ENCODE measurements at places on chromosomes 6 and 20.

DNA sequence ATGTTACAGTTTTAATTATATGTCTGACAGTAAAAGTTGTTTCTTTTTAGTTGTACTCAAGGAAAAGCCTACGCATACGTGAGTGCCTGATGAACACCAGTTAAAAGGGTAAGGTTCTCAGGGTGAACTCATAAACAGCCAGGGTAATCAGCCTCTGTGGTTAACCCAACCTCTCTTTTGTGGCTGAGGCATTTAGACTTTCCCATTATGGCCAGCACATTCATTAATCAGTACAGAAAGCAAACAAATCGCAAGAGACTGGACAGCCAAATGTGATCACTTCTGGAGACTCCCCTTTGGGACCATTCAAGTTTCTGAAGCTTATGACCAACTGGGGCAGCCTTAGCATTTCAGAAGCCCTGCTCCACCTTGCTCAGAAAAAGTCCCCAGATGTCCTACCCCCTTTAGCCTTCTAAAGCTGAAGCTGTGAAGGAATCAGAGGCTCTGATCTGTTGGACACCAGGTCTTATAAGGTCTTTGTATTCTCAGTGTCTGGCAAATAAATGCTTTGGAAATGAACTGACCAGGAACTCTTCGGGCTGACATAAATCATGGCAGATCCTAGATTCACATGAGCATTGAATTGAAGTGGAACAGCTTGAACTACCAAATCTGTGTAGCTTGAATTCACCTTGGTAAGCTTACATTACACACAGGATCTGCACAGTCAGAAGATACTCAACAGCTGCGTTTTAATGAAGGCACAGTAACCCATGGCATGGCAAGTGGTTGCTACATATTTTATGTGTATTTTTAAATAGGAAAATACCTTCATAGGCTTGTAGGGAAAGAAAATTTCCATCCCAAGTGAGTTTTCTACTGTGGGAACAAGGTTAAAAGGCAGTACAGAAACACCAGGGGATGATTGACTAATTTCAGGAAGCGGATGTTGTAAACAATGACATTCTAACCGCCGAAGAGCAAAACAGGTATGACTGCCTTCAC is 18.7 kb downstream of the IL20RA start:
- peaks cover 22% of the 10 kb centered on the region for H3K4me1 ChIP-seq
- H3K36me3 ChIP-seq = peaks cover 2% of the 10 kb centered on the region
- H3K4me3 ChIP-seq = no peak overlapping the region
- peak; percentile 19 for DNase-seq
- H3K27ac ChIP-seq = no peak overlapping the region
- H3K27me3 ChIP-seq = peaks cover 77% of the 10 kb centered on the region

GRCh38 chr6:148239801-148240460 is 102.7 kb upstream of the SASH1 start:
- H3K36me3 ChIP-seq = no peaks in the 10 kb centered on the region
- H3K27ac ChIP-seq = no peak overlapping the region
- no peak for DNase-seq
- no peak overlapping the region for H3K4me3 ChIP-seq
- H3K4me1 ChIP-seq = no peaks in the 10 kb centered on the region

- peaks cover 10% of the 10 kb centered on the region for H3K4me1 ChIP-seq
- no peak overlapping the region for H3K4me3 ChIP-seq
- H3K27me3 ChIP-seq = peaks cover 66% of the 10 kb centered on the region
- no peak for DNase-seq
- H3K36me3 ChIP-seq = no peaks in the 10 kb centered on the region
Observed at GRCh38 chr6:17280138-17280537, 1.0 kb upstream of the RBM24 start.

DNA sequence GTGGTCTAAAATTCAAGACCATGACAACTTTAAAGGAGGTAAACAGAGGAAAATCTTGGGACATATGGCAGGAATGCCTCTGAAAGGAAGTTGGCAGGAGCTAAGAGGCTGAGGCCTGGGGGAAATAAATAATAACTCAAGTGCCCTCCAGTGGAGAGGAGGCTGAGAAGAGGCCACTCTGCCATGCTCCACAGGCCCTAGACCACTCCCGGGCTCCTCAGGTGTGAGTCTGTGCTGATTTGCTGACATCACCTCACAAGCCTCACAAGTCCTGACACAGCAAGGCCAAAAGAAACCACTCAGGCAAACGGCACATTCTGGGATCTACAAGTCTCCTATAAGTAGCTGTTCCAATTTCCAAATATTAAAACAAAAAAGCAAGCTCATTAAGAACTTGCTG is 91.0 kb upstream of the RIPOR2 start:
- peaks cover 33% of the 10 kb centered on the region for H3K4me1 ChIP-seq
- DNase-seq = no peak
- no peaks in the 10 kb centered on the region for H3K27me3 ChIP-seq
- H3K27ac ChIP-seq = peak overlapping the region; percentile 73
- H3K36me3 ChIP-seq = peaks cover 10% of the 10 kb centered on the region
- peak overlapping the region; percentile 7 for H3K4me3 ChIP-seq

GRCh38 chr6:43990627-43991619 is 136.3 kb downstream of the MRPL14 start:
- peaks cover 3% of the 10 kb centered on the region for H3K27me3 ChIP-seq
- no peaks in the 10 kb centered on the region for H3K36me3 ChIP-seq
- H3K4me1 ChIP-seq = no peaks in the 10 kb centered on the region
- DNase-seq = no peak

GRCh38 chr20:37703035-37703845 is 9.4 kb downstream of the CTNNBL1 start:
- H3K27ac ChIP-seq = no peak overlapping the region
- no peaks in the 10 kb centered on the region for H3K4me1 ChIP-seq
- DNase-seq = no peak
- no peaks in the 10 kb centered on the region for H3K27me3 ChIP-seq
- H3K36me3 ChIP-seq = peaks cover 4% of the 10 kb centered on the region

GRCh38 chr6:140051521-140052512 is 677.4 kb upstream of the CITED2 start:
- no peak for DNase-seq
- no peaks in the 10 kb centered on the region for H3K4me1 ChIP-seq
- H3K4me3 ChIP-seq = no peak overlapping the region
- H3K36me3 ChIP-seq = no peaks in the 10 kb centered on the region
- peaks cover 4% of the 10 kb centered on the region for H3K27me3 ChIP-seq

DNA sequence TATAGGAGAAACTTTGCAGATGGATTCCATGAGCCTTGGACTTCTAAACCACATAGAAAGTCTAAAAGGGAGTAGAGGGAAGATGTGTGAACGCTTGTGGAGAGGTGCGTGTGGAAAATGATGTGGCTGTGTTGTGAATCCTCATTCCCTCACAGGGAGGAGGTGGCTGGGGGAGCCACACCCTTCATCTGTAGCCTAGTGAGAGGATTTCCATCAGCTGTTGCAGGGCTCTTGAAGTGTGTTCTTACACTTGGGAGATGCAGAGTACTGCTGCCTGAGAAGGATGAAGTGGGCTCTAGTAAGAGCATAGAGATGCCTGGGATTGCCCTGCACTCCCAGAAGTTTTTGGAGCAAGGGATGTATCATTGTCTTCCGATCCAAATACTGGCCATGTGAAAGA is 279.6 kb downstream of the QKI start:
- no peaks in the 10 kb centered on the region for H3K36me3 ChIP-seq
- H3K4me3 ChIP-seq = no peak overlapping the region
- DNase-seq = no peak
- no peaks in the 10 kb centered on the region for H3K27me3 ChIP-seq
- H3K4me1 ChIP-seq = no peaks in the 10 kb centered on the region

DNA sequence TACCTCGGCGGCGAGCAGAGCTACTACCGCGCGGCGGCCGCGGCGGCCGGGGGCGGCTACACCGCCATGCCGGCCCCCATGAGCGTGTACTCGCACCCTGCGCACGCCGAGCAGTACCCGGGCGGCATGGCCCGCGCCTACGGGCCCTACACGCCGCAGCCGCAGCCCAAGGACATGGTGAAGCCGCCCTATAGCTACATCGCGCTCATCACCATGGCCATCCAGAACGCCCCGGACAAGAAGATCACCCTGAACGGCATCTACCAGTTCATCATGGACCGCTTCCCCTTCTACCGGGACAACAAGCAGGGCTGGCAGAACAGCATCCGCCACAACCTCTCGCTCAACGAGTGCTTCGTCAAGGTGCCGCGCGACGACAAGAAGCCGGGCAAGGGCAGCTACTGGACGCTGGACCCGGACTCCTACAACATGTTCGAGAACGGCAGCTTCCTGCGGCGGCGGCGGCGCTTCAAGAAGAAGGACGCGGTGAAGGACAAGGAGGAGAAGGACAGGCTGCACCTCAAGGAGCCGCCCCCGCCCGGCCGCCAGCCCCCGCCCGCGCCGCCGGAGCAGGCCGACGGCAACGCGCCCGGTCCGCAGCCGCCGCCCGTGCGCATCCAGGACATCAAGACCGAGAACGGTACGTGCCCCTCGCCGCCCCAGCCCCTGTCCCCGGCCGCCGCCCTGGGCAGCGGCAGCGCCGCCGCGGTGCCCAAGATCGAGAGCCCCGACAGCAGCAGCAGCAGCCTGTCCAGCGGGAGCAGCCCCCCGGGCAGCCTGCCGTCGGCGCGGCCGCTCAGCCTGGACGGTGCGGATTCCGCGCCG is 994 bp downstream of the FOXC1 start:
- H3K27me3 ChIP-seq = peaks cover 63% of the 10 kb centered on the region
- DNase-seq = no peak
- H3K4me3 ChIP-seq = peak overlapping the region; percentile 70
- H3K27ac ChIP-seq = peak overlapping the region; percentile 71

DNA sequence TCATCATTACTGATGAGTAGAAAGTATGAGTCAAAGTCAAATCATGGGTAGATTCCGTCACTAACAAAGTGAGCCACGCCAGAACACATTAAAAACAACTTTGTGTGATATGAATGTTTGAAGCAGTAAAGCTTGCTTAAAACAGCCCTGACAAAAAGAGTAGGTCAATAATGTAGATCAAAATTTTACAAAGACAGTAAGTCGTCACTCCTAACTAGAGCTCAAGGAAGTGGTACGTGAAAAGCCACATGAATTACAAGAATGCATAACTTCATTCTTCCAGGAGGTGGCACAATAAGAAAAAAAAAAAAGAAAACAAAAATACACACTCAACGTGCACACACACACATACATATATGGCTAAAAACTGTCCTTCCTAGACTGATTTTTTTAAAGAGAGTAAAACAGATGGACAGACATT is 69.9 kb downstream of the HACE1 start:
- H3K4me3 ChIP-seq = peak overlapping the region; percentile 79
- H3K27me3 ChIP-seq = no peaks in the 10 kb centered on the region
- H3K4me1 ChIP-seq = peaks cover 34% of the 10 kb centered on the region
- H3K27ac ChIP-seq = peak overlapping the region; percentile 90
- peak; percentile 15 for DNase-seq

DNA sequence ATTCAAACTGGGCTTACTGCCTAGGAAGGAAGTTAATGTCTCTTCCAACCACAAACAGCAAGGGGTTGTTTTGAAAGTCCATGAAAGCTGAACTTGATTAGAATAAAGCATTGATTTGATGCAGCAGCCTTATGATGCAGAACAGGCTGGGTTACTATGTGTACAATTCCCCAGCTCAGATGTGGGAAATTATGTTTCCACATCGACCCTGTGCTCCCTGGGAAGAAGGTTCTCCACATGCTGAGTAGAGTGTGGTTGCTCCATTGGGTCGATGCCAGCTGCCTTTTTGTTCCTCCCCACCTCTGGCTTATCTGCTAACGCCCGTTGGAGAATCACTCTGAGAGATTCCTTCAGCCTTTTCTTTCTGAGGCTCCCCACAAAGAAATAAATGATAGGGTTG is 1.2 kb downstream of the MAS1L start:
- H3K4me3 ChIP-seq = no peak overlapping the region

DNA sequence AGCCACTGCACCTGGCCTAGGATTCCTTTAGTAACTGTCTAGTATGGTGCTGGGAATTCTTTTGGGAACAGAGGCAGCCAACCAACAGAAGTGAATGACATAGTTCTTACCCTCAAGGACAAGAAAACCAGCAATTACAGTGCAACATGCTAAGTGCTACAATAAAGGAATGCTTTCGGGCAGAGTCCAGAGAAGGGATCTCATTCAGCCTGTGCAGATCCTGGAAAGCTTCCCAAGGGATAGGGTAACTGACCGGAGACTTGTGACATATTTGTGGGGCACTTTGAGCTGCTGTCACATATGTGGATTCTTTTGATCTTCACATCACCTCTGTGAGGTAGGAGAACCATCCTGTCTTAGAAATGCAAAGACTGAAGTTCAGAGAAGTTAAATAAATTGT is 46.8 kb downstream of the C6orf15 start:
- H3K27me3 ChIP-seq = peaks cover 12% of the 10 kb centered on the region
- no peaks in the 10 kb centered on the region for H3K36me3 ChIP-seq
- no peaks in the 10 kb centered on the region for H3K4me1 ChIP-seq

DNA sequence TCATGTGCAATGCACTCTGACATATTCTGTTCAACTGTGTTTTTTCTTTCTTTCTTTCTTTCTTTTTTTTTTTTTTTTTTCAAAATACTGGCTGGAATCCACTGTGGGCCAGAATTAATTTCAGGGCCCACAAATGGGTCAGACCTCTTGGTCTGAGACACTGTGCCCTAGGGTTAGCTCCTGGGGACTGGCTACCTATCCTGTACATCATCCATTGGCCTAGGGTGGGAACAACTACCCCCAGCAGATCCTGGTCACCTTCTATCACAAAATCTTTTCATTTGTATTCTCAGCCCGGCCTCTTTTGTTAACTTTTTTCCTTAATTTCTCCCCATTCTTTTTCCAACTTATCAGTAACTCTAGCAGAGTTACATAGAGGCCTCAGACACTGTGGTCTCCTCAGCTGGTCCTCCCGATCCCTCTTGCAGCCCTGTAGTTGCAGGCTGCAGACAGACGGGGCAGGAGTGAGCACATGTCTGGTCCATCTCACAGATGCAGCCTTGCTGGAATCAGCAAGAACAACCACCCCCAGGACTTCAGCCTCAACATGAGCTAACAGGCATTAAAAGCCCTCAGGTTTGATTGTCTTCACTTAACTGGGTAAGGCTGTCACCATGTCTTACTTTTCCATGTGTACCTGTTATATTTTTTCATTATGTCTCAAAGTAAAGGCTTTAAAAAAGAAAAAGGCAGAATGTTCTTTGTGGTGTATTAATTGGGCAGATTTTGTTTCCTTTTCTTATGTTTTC is 41.3 kb downstream of the TXLNB start:
- H3K27ac ChIP-seq = peak overlapping the region; percentile 95
- H3K36me3 ChIP-seq = peaks cover 4% of the 10 kb centered on the region
- H3K4me3 ChIP-seq = peak overlapping the region; percentile 74

GRCh38 chr6:71080133-71080532 is 123.3 kb upstream of the B3GAT2 start:
- H3K4me1 ChIP-seq = no peaks in the 10 kb centered on the region
- no peak overlapping the region for H3K27ac ChIP-seq
- no peaks in the 10 kb centered on the region for H3K27me3 ChIP-seq
- DNase-seq = no peak
- no peak overlapping the region for H3K4me3 ChIP-seq

DNA sequence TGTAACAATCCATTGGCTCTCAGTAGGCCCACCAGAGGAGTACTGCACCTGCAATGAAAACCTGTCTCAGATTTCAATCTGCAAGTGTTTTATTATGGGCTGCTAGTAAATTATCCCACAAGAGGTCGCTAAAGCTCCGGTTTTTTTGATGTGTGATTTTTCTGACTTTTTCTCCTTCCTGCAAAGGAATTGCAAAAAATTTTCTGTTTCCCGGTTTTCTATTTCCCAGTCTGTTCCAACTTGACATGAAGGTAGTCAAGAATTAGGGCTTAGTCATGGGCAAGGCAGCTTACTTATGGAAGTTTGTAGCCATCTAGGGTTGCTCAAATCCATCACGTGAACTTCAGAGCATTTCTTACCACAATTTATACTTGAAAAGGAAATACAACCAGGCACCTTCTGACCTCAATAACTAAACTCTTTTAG is 38.5 kb upstream of the AHI1 start:
- H3K4me3 ChIP-seq = peak overlapping the region; percentile 62
- no peak for DNase-seq
- peak overlapping the region; percentile 74 for H3K27ac ChIP-seq
- peaks cover 47% of the 10 kb centered on the region for H3K4me1 ChIP-seq
- peaks cover 20% of the 10 kb centered on the region for H3K36me3 ChIP-seq
